NCI-H1694 (cell line): ENCODE measurements at places on chromosomes 6 and 20.

DNA sequence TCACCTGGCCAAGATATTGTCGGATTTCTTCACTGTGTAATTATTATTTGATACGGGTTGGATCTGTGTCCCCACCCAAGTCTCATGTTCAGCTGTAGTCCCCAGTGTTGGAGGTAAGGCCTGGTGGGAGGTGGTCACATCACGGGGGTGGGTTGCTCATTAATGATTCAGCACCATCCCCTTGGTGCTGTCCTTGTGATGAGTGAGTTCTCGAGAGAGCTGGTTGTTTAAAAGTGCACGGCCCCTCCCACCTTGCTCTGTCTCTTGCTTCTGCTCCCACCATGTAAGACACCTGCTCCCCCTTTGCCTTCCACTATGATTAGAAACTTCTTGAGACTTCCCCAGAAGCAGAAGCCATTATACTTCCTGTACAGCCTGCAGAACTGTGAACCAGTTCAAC is 173.9 kb upstream of the PMEPA1 start:
- no peak for DNase-seq

DNA sequence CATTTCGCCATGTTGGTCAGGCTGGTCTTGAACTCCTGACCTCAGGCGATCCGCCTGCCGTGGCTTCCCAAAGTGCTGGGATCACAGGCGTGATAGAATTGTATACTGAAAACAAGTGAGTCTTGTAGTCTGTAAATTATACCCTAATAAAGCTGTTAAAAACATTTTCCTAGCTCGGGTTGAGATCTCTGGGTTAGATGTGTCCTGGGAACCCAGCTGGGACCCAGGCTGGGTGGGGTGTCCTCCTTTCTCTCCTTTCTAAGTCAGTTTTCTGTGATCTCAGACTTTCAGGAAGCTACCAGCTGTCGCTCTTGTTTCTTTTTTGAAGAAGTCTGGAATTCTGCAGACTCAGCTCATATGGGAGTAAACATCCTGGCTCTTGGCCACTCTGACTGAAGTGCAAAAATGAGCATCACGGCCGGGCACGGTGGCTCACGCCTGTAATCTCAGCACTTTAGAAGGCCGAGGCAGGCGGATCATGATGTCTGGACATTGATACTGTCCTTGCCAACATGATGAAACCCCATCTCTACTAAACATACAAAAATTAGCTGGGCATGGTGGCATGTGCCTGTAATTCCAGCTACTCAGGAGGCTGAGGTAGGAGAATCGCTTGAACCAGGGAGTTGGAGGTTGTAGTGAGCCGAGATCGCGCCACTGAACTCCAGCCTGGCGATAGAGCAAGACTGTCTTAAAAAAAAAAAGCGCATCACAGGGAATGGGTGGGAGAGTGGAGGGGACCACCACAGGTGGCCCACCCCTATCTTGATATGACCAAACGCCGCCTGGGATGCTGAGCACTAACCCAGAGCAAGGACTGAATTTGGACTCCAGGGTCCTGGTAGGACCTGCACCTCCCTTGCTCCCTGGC is 9.9 kb upstream of the PCIF1 start:
- no peak for DNase-seq

GRCh38 chr6:18306977-18307376 is 42.6 kb upstream of the DEK start:
- DNase-seq: no peak

GRCh38 chr6:57159127-57159526 is 13.0 kb upstream of the BAG2 start:
- no peak for DNase-seq

DNA sequence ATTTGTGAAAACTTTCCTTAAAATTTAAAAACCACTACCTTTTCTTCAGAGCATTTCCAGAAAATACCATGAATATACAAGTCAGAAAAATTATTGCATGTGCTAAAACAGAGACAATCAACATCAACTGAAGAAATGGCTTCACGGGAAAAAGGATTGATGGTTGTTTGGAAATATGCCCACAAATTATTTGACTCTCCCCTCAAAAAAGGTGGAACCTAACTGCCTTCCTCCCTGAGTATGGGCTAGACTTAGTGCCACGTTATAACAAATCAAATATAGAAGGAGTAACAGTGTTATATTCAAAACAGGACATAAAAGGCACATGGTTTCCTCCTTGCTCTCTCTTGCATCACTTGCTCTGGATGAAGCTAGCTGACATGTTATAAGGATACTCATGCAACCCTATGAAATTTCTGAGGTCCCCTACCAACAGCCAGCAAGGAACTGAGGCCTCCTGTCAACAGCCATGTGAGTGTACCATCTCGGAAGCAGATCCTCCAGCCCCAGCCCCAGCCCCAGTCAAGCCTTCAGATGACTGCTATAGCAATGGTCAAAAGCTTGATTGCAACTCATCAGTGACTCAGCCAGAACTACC is 8.4 kb downstream of the BTBD9 start:
- no peak for DNase-seq

GRCh38 chr6:155228546-155229166 is 35.2 kb upstream of the CLDN20 start:
- DNase-seq: no peak

- DNase-seq: peak; percentile 52
Measured at GRCh38 chr6:95431637-95432228, 145.6 kb upstream of the MANEA start.

GRCh38 chr20:47493175-47493962 is 8.3 kb upstream of the NCOA3 start:
- peak; percentile 68 for DNase-seq

GRCh38 chr20:10963717-10964266 is 290.0 kb upstream of the JAG1 start:
- no peak for DNase-seq

GRCh38 chr6:97885325-97885724 is 602.3 kb upstream of the MMS22L start:
- no peak for DNase-seq

GRCh38 chr6:46903175-46903574 is 18.6 kb downstream of the ADGRF5 start:
- DNase-seq: no peak

- no peak for DNase-seq
Measured at GRCh38 chr6:26383624-26384417, 913 bp downstream of the BTN2A2 start.

DNA sequence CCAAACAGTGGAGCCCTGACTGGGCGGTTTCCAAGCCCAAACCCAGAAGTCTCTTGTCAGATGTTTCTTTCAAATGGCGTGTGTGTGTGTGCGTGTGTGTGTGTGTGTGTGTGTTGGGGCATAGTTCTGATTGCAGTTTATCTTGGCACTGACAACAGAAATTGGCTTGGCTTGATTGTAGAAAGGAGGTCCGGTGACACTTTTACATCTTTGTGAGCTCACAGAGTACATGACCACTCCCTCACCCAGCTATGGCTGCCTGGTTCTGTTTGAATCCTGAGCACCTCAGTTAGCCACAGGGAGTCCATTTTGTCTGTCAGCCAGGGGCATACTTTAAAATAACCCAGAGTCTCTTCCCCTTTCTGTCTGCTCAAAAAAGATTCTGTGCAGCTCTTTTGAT is 276.3 kb downstream of the CD83 start:
- no peak for DNase-seq

GRCh38 chr6:40779409-40779808 is 192.2 kb upstream of the LRFN2 start:
- DNase-seq: no peak

- DNase-seq: peak; percentile 52
Measured at GRCh38 chr20:18276821-18277220, 11.5 kb upstream of the ZNF133 start.

DNA sequence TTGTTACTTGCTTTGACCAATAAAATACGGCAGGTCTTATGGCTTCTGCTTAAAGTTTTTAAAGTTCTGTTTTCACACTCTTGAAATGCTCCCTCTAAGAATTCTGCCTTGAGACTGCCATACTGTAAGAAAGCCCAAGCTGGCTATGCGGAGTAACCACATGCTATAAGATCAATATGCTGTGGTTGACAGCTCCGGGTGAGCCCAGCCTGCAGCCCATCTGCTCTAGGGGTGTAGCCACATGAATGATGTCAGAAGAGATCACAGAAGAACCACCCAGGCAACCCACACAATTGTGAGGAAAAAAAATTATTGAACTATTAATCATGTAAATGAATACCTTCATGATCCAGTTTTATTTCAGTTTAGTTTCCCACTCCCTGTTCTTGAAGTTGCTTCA is 26.1 kb upstream of the SH3BGRL2 start:
- DNase-seq: no peak

DNA sequence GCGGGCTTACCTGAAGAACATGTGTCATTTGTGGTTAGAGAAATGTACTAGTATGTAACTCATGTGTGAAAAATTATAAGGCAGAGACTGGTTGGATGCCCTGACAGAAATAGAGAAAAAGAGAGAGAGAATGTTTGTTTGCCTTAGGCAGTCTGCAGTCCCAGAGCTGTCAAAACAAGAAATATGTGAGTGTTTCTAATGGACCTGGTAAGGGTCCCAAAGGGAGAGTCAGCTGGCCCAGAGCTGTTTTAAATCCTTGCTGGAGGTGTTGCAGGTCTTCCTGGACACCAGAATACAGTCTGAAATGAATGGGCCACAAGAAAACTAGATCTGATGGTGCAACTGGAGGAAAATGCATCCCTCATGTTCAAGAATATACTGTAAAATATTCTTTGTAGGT is 158.3 kb upstream of the OGFRL1 start:
- no peak for DNase-seq

GRCh38 chr20:19802492-19803158 is 44.6 kb downstream of the RIN2 start:
- DNase-seq: peak; percentile 11

DNA sequence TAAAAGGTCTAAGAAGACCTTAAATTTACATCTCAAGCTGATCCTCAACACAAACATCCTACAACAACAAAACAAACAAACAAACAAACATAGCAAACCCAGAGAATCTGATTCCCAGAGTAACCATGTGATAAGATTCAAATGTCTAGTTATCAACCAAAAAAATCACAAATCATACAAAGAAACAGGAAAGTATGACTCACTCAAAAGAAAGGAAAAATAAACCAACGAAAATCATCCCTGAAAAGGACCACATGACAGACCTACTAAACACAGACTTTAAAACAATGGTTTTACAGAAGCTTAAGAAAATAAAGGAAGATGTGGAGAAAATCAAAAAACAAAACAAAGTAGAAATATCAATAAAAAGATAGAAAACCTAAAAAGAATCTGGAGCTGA is 18.1 kb downstream of the VNN1 start:
- DNase-seq: no peak

DNA sequence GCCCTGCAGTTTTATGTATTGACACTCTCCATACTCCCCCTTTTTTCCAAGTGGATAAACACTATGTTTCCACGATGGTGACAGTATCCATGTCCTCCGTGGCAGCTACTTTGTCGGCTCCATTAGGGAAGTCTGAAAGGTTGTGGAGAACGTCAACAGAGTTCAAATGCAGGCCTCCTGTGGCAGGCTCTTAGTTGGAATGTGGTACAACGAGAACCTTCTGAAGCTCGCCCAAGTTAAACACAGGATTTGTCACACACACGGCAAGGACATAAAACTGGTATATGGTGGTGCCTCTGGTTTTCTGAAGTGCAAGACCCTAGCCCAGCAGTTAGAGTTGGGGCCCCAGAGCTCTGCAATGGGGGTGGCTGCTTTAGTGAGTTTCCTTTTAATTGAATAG is 187.0 kb upstream of the TAB2 start:
- no peak for DNase-seq

DNA sequence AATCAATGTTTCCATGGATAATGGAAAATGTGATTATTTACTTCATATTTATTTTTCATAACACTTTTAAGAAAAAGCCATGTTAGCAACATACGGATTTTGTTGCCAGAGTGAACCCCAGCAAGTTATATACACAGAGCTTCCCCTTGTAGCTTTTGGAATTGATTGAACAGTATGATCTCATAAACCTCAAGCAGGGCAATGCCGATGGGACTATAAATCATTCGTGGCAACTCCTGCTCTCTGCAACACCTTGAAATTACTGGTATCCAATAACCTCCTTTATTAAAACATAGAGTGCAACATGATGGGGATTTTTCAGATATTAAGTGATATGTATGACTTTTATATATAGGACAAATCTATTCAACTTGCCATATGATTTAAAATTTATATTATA is 428.5 kb downstream of the KHDRBS2 start:
- DNase-seq: no peak

DNA sequence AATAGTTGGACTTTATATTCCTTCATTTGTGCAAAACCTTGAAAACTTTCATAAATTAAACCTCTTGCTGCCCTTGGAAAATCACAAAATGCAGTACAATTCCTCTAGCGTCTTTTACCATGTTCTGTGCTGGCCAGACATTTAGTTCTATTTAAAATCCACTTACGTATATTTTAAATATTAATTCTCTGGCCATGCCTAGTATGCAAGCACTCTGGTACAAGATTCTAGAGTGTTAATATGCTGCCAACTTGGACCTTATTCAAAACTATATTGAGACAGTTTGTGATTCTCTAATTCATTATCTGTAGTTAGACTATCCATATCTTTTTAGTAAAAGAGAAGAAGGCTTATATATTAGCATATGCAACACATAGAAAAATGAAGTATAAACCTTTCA is 328.1 kb downstream of the ARHGAP18 start:
- DNase-seq: no peak

GRCh38 chr20:62059401-62059800 is 6.3 kb downstream of the TAF4 start:
- no peak for DNase-seq

GRCh38 chr20:12984069-12984765 is 24.6 kb upstream of the SPTLC3 start:
- DNase-seq: no peak

- DNase-seq: no peak
Measured at GRCh38 chr6:105137388-105137787, 42.4 kb downstream of the POPDC3 start.

- DNase-seq: no peak
Measured at GRCh38 chr6:151523034-151523433, 29.2 kb downstream of the CCDC170 start.

GRCh38 chr20:48834278-48834677 is 6.5 kb upstream of the PREX1 start:
- DNase-seq: no peak

DNA sequence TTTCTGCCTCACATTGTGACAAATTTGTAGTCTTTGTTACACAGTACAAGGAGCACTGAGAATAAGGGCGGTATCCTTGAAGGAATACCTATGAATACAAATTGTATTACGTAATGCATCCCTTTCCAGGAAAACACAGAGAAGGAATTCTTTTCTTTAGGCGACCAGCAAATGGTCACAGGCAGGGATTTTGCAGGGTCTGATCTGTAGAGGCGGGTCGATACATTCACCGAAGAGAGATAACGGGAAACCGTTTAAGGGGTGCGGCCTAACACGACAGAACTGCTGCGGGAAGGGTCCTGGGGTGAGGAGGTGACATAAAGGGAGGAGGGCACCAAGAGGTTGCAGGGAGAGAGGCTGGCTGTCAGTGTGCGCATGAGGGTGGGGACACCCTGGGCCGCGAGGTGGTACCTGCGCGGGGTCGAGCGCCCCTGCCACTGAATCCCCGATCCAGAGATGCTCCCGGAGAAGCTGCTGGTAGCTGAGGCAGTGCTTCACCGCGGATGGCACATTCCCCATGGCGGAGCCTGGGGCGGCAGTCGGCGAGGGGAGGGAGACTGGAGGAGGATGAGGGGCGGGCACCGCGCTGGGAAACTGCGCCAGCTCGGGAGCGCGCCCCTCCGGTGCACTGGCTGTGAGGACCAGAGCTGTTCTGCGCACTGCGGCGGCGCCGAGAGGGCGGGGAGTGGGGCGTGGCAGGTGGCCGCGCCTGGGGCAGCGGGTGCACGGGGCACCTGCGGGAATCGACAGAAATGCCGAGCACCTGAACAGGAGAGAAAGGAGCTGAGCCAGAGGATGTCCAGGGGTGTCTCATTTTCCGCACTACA is at the start of gene HMGCLL1:
TSS of gene HMGCLL1 (minus strand) at position 656 of the 827 bp plus-strand sequence. CDS start at position 519, 137 bp downstream.
- DNase-seq: peak; percentile 43

- no peak for DNase-seq
Measured at GRCh38 chr20:56605261-56605996, 23.7 kb upstream of the TFAP2C start.
